ENCODE measurements at places on chromosomes 3 and 15.

- DNase-seq, result peak; percentile 84
Measured at GRCh38 chr3:155233213-155233612, 60.3 kb downstream of the STRIT1 start.

DNA sequence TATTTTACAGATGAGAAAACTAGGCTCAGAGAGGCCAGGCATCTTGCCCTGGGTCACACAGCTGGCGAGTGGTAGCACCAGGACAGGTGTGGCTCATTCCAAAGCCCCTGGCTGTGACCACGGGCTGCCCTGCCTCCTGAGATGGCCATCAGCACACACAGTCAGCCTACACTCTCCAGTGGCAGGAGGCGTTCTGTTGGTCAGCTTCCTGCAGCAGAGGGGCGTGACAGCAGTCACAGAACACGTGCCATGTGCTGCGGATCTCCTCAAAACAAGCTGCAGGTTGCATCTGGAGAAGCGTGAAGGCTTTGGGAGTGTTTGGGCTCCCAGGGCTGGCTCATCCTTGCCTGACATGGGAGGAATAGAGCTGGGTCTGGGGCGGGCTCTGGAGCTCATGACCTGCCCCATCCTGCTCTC, 43.5 kb upstream of the MAGEF1 start:
- DNase-seq, result no peak

DNA sequence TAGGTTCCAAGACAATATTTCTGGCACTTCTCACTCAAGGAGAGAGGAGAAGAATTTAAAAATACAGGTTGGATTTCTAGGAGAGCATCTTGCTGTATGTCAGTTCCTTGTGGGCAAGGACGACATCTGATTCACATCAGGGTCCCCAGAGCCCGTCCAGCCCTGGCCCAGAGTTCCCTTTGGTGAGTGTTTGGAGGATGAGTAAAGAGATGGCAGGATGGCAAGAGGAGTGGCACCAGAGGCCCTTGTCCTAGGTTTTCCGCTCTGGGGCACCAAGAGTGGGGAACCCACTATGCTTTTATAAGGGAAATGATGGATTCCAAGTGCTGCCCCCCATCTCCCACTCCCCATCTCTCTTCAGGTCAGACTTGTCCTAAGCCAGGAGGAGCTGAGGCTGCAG, 181.8 kb downstream of the TBC1D2B start:
- no peak for DNase-seq

GRCh38 chr15:86183596-86184491, 104.2 kb downstream of the AGBL1 start:
- DNase-seq, result no peak

GRCh38 chr15:88911766-88912118, 1.4 kb downstream of the MFGE8 start:
- no peak for DNase-seq

- peak; percentile 30 for DNase-seq
Measured at GRCh38 chr3:159751146-159751545, 237.5 kb upstream of the IL12A start.

DNA sequence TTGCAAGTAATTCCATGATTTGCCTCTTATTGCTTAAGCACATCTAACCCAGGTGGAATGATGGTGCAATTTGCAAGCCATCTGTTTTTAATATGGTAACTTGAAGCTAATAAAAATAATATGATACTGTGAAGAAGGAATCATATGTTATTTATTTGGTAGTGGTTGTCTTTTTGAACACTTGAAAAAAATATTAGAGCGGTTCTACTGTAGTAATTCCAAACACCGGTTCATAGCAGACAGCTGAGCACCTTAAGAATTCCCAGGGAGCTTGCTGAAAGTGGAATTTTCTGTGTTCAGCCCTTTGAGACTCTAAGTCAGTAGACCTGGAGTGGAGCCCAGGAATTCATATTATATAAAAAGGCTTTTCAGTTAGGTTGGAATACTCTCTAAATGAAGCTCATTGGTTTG, 687.4 kb downstream of the EDEM1 start:
- DNase-seq, result peak; percentile 6

DNA sequence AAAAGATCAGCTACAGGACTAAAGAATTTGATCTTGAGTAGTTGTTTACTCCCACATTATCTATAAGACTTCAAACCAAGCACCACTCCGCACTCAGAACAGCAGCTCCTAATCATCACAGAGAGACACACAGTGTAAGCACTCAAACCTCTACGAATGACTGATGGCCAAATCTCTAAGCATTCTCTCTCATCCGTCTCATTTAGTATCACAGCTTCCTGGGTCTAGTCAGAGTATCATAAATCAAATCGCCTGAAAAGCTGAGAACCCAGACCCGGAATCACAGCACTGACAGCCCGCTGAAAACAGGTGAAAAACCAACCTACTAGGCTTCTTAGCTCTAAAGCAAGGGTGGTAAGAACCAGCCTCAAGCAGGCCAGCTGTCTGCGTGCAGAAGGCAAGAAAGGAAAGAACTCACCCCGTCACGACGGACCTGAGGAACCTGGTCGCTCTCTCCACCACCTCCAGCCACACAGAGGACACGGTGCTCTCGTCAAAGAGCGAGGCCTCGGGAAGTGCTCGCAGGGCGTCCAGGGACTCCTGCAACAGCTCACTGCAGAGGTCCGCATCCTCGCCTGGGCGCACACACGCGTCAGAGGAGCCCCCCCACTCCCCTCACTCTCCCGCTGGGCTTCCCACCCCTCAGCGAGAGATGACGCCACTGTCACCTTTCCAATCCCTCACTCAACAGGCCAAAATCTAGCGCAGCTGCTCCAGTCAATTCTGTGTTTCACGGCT, 47.9 kb downstream of the HERC2 start:
- no peak for DNase-seq

DNA sequence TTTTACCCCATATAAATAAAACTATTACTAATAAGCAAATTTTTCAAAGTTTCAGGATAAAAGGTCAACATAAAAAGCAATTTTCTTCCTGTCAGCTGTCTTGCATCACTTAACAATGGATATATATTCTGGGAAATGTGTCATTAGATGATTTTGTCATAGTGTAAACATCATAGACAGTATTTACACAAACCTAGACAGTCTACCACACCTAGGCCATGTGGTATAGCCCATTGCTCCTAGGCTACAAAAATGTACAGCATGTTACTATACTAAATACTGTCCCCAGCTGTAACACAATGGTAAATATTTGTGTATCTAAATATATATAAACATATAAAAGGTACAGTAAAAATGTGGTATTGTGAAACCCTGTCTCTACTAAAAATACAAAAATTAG, 156.7 kb downstream of the ANO10 start:
- DNase-seq, result no peak

GRCh38 chr3:182465301-182466185, 327.8 kb upstream of the ATP11B start:
- no peak for DNase-seq

DNA sequence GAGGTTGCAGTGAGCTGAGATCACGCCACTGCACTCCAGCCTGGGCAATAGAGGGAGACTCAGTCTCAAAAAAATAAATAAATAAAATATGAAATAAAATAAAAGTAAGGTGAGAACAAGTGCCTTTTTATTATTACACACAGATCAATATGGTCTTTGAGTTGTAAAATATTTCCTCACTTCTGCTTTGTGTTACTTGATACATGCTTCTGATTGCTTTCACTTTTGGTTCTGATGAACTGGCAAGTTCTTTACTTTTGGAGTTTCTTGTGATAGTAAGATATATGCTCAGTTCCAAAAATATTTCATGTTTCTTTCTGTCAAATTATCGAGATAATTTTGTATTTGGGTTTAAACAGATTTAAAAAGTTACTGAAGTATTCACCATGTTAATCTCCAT, 16.6 kb upstream of the GYG1 start:
- no peak for DNase-seq

- DNase-seq, result no peak
Measured at GRCh38 chr3:147458995-147459704, 50.0 kb downstream of the ZIC1 start.

DNA sequence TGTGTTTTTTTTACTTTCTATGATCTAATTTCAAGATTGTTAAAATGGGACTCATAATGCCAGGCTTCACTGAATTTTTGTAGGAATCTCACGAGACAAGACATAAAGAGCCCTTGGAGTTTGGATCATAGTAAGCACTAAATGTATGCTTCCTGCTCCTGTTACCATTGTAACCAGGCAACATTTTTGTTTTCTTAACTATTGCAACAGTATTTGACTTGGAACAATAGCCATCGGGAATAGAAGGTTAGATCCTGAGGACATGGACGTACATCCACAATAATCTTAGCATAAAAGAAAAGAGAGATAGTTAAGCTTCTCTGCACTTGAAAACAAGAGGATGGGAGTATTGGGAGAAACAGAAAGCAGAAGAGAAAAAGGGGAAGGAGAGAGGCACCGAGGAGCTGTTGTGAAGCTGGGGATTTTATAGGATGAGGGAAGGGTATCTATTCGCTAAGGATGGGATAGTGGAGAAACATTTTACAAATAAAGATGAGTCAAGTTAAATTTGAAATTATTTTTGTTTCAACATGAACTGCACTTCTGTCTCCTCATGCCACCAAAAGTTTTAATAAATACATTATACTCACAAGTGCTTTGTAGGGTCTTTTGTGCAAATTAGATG, 131.4 kb downstream of the TMCO5A start:
- DNase-seq, result peak; percentile 34

- DNase-seq, result no peak
Measured at GRCh38 chr15:66586155-66586976, 20.6 kb upstream of the LCTL start.

DNA sequence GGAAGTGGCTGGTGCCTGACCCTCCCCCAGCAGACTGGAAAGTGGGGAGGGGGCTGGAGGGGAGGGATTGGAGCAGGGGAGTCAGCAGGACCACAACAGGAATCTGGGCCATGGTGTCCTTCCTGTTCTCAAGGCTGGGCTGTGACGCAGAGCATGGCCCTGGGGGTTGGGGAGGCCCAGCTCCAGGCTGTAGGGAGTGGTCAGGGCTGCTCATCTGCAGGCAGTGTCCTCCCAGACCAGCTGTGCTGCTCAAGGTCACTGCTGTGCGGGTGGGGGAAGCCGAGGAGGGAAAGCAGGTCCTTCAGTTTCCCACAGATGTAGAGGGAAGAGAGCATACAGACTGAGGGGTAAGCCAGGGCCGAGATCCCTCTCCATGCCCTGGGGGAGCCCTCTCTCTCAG, 40.7 kb downstream of the CYP11A1 start:
- DNase-seq, result no peak

DNA sequence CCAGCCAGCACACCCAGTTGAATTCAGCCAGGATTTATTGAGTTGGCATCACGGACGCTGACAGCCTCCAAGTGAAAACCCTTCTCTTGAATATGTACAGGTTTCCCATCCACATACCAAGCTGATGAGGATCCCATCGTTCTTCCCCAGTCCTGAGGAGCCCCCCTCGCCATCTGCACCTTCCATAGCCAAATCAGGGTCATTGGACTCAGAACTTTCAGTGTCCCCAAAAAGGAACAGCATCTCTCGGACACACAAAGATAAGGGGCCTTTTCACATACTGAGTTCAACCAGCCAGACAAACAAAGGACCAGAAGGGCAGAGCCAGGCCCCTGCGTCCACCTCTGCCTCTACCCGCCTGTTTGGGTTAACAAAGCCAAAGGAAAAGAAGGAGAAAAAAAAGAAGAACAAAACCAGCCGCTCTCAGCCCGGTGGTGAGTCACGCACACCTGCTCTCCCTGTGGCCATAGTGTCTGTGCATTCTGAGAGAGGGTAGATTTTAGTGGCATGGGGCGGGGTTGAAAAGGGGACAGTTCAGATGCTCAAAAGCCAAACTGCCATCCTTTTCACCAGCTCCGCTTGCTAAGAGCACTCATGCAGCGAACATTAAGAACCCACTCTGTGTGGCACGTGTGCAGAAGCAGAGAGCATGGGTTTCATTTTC, 51.2 kb downstream of the KLHL25 start:
- DNase-seq, result no peak

- DNase-seq, result peak; percentile 29
Measured at GRCh38 chr3:112437146-112438022, 61.9 kb downstream of the BTLA start.

DNA sequence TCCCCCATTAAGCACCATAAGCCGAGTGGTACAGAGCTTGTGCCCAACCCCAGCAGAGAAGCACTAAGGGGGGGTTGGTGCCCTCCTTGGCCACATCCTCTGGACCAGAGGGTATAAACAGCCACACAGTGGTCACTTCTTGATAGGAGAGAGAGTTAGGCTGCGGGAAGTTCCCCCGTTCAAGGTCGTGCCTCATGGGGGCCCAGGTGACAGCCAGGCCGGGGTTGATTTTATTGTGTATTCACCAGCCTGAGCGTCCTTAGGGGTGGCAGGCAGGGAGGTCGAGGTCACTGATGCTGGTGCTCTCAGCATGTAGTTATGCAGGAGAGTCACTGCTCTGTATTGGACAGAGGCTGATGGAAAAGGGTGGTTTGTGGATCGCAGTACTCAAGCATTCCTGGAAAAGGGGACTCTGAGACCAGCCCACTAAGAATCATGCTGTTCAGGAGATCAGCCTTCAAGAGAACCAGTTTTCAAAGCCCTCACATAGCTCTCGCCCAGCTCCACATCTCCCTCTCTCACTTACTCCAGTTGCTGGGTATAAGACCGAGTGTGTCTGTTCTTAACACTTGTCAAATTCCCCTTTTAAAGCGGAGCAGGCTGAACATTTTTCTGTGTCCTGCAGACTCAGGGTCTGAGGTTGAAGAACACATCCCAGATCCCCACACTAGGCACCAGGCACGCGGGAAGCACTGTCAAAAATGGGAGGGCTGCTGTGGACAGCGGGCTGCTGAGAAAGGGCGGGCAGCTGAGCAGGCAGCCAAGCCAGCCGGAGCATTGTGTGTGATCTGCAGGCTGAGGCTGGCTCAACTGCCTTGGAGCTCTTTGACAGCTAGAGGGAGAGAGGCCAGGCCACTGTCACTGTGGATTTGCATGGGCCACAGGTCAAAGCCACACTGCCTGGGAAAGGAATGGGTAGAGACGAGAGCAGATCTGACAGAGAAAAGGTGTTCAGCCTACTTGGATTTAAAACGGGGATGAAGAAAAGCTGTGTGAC, 279.3 kb upstream of the LRRFIP2 start:
- DNase-seq, result no peak

DNA sequence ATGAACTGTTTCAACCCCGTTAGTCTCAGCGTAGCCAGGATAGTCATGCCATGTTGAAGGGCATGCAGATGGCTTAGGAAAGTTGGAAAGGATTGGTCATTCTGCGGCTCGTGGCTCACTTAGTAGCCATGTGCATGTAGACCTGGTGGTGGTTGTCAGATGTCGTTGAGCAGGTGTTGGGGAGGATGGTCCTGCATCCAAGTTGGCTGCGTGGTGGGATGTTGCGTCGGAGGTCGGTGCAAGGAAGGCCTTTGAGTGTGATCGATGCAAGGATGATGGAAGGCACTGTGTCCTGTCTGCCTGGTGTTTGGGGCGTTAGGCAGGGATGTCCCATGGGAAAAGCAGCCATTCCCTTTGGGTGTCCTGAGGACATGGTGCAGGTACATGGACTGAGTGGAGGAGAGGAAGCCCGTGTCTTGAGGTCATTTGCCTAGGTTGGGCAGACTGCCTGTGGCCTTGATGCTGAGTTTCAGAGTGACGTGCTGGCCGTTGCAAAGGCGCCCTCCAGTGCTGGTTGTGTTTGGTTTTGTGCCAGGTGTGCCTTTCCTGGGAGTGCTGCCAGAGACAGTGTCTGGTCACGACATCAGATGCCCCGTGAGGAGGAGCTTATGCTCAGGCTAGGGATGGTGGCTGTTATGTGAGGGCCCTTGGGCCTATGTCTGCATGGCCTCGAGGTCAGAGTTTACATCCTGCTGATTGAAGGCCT, 103.4 kb downstream of the SNRPN start:
- DNase-seq, result no peak

- peak; percentile 5 for DNase-seq
Measured at GRCh38 chr3:128698211-128699047, 27.6 kb upstream of the RAB7A start.
